GM23338 (cell line): ENCODE measurements at places on chromosomes 1 and 21. TPM values are rescaled to one million over a fixed set of nuclear protein-coding genes. Genes with fewer than 3 reads are reported as not detected.

DNA sequence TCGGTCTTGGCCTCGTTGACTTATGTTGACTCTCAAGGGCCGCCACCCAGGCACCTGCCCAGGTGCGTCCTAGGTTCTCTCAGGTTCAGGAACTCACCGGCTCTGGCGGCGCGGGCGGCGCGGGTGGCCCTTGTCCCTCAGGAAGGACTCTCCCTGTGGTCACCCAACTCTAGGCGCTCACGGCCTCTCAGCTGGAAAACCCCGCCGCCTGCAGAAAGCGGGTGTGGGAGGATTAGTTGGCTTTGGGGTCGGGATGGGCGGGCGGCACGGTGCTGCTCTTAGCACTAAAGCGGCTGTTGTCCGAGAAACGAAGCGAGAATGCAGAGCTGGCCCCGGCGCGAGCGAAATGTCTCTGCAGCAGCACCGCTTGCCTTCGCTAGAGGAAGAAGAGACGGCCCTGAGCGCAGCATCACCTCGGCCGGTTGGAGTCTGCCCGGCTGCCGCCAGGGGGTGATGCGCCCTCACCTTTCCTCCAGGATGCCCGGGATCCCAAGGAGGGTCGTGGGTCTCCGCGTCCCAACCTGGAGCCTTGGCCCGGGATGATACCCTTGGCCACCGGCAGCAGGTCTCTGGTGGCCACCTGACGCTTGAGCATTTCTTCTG, 8.1 kb upstream of the TADA1 start:
- peaks cover 5% of the 10 kb centered on the region; the same call in 1 of the 2 replicates for H3K4me1 ChIP-seq
- H3K27ac ChIP-seq = no peak overlapping the region
- peak overlapping the region; percentile 60 for H3K4me3 ChIP-seq
- peak; percentile 94 for DNase-seq

DNA sequence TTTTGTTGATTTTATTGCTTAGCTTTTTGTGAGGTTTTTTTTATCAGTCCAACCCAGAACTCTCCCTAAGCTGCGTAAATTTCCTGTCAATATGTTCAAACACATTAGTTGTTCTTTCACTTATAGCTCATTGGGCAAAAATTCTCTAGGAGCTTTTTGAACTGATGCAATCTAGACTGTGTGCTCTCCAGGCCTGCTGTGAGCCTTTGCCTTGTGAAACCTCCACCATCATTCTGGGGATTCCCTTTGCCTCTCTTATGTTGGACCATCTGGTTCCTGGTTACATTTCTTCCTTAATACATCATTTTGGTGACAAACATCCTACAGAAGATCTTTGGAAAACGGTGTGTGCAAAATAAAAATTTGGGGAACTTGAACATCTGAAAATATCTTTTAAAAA, 247.2 kb downstream of the LRRC7 start:
- DNase-seq = no peak
- H3K36me3 ChIP-seq = no peaks in the 10 kb centered on the region
- H3K4me1 ChIP-seq = no peaks in the 10 kb centered on the region
- no peaks in the 10 kb centered on the region for H3K27me3 ChIP-seq
- no peak overlapping the region for H3K4me3 ChIP-seq

- H3K36me3 ChIP-seq = no peaks in the 10 kb centered on the region
- peaks cover 10% of the 10 kb centered on the region; the same call in 1 of the 2 replicates for H3K4me1 ChIP-seq
- no peak for DNase-seq
- no peak overlapping the region for H3K4me3 ChIP-seq
Measured at GRCh38 chr1:31215065-31215570, 24.6 kb downstream of the NKAIN1 start.

DNA sequence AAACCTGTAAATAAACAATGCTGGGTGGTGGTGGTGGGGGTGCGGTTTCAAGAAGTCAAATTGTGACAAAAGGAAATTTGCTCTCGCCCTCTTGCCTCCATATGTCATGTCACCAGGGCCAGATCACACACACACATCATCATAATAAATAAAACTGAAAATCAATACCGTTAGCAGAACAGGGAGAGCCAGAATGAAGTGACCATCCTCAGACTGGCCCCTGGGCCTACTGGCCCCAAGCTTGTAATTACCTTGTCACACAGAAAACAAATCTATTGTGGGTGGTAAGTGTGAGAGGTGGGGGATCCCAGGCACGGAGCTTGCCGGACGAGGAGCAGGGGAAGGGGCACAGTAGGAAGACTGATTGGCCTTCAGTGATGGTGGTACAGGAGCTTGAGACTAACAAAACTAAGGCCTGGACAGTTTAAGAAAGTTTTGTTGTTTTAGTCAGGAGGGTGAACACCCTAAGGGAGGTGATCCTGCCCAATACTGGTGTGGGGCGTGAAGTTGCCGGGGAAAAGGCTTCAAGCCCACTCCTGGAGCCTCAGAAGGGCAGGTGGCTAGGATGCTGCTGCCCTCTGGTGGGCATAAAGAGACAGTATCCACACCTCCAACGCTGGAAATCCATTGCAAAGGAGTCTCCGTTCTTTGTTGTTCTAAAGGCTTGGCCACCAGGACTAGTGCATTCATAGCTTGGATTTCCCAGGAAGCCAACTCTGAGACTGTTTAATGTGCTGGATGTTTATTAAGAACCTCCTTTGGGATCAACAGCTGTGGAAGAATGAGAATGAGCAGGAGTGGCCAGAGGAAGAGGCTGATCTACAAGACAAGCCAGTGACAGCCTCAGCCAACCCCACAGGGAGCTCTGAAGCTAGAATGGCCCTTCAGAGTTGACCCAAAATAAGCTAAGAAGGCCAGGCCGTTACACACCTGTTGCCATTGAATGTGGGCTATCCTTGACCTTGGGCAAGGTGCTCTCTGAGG, 8.1 kb upstream of the C1orf216 start:
- no peak overlapping the region for H3K4me3 ChIP-seq
- DNase-seq = peak; percentile 87
- peaks cover 12% of the 10 kb centered on the region; the same call in 1 of the 2 replicates for H3K4me1 ChIP-seq

- no peaks in the 10 kb centered on the region for H3K36me3 ChIP-seq
- H3K27ac ChIP-seq = no peak overlapping the region
- no peak for DNase-seq
- H3K27me3 ChIP-seq = no peaks in the 10 kb centered on the region
Measured at GRCh38 chr1:58608297-58608696, 31.2 kb upstream of the TACSTD2 start.

DNA sequence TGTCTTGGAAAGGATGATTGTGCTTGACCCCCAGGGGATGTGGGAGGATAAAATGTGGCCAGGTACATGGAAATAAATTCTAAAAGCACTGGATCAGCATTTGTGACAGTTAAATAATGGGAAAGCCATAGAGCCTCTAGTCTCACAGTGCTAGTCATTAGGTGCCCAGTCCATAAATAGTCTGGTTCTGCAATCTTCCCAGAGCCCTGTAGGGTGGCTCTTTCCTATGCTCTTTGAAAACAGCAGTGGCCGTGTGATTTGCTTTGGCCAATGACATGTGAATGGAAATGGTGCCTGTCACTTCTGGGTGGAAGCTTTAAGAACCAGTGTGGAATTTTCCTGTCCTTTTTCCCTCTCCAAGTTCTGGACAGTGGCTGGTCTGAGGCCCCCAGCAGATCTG, 113.2 kb downstream of the TRABD2B start:
- no peaks in the 10 kb centered on the region for H3K27me3 ChIP-seq
- no peak for DNase-seq
- no peak overlapping the region for H3K27ac ChIP-seq
- 0 out of 2 replicates have a peak, but pooled peaks cover 3% of the 10 kb centered on the region for H3K4me1 ChIP-seq

- H3K4me3 ChIP-seq = peak within 1 kb of the TSS; percentile 85
- H3K27ac ChIP-seq = peak within 1 kb of the TSS; percentile 97
- H3K36me3 ChIP-seq = no peaks in the 10 kb centered on the region
- H3K4me1 ChIP-seq = peaks cover 18% of the 10 kb centered on the region; the same call in 1 of the 2 replicates
Measured at GRCh38 chr1:3453891-3454810, at the start of gene ARHGEF16. Gene ARHGEF16 (plus strand): TSS chr1:3454665. CDS start chr1:3463085, 8,420 bp downstream.

DNA sequence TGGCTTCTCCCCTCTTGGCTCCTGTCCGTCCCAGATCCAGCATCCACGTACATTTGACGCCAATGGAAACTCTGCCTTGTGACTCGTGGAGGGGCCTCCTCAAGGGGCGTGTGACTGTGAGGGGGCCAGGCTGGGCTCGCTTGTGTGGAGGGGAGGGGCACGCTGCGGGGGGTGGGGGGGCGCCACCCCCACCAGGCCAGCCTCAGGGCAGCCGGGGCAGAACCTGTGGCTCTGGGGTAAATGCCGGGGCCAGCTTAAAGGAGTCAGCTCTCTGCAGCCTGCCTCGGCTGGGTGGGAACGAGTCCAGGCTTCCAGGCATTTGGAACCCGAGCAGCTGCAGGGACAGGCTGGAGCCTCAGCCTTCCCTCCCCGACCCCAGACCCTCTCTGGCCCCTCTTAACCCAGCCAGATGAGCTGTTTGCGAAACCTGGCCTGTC, 94.1 kb downstream of the SIK1 start:
- no peak for DNase-seq
- H3K27me3 ChIP-seq = no peaks in the 10 kb centered on the region
- no peaks in the 10 kb centered on the region for H3K36me3 ChIP-seq

DNA sequence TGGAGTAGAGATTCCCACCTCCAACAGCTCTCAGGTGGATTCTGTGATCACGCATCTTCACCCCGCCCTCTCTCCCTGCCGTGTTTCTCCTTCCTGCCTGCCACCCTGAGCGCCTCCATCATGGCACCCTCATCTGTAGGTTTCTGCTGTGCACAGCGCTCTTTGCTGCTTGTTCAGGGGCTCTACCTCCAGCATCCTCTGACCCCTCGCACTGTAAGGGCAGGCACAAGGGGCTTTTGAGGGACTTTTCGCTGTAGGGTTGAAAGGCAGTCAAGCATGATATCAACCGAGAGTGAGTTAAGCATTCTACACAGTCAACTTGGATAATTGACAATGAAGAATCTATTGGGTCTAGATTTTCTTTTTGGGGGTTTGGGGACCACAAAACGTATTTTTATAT, 99.1 kb upstream of the GREM2 start:
- H3K27ac ChIP-seq = no peak overlapping the region
- H3K36me3 ChIP-seq = no peaks in the 10 kb centered on the region
- no peaks in the 10 kb centered on the region for H3K4me1 ChIP-seq
- no peak overlapping the region for H3K4me3 ChIP-seq
- DNase-seq = no peak
- no peaks in the 10 kb centered on the region for H3K27me3 ChIP-seq

DNA sequence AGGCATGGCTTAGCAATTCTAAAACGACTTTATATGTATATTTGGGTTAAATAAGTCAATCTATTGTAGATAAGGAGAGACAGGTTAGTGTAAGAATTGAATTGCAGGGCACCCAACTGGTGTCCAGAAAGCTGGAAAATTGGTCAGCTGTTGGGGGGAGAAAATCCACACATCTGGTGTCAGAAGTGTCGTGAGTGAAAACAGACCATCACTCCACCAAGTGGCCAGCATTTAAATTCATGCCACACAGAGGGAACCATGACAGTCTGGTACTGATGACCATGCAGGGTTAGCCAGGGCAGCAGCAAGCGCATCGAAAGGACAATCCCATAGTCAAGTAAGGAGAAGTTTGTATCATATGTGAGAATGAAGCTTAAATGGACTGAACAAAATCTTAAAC, 11.7 kb downstream of the LAX1 start:
- DNase-seq = no peak
- H3K4me1 ChIP-seq = 0 out of 2 replicates have a peak, but pooled peaks cover 5% of the 10 kb centered on the region
- no peak overlapping the region for H3K27ac ChIP-seq
- no peaks in the 10 kb centered on the region for H3K27me3 ChIP-seq
- H3K4me3 ChIP-seq = no peak overlapping the region

The KPRP gene
- total RNA-seq = not detected in 2 replicates

The RAB13 gene
- 38.0 and 38.6 TPM in 2 replicates for total RNA-seq
